Vagina (tissue), 2 donors: ENCODE measurements at places on chromosomes 16 and 17.

- DNase-seq: no peak
Measured at GRCh38 chr17:14448818-14449217, 147.9 kb downstream of the HS3ST3B1 start.

- DNase-seq: no peak
Measured at GRCh38 chr17:12459736-12460135, 206.0 kb upstream of the MYOCD start.

- DNase-seq: no peak
Measured at GRCh38 chr16:71258372-71258771, 27.9 kb upstream of the HYDIN start.

DNA sequence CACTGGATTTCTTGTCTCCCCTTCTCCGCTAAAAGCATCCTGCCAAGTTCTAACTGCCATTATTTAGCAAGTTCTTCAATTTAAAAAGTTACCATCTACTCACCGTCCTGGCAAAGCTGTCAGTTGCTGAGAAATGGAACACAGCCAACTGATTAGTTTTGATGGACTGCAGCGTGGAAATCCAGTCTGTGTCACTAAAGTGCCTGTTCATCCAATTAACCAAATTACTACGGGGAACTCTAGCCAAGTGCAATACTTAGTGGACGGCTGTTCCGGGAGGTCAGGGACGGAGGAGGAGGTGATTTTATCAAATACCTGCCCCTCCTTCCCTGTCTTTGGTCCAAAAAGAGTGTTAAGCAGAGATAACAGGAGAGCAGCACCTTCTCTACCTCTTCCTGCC lies 260.7 kb downstream of the MAF start:
- no peak for DNase-seq

DNA sequence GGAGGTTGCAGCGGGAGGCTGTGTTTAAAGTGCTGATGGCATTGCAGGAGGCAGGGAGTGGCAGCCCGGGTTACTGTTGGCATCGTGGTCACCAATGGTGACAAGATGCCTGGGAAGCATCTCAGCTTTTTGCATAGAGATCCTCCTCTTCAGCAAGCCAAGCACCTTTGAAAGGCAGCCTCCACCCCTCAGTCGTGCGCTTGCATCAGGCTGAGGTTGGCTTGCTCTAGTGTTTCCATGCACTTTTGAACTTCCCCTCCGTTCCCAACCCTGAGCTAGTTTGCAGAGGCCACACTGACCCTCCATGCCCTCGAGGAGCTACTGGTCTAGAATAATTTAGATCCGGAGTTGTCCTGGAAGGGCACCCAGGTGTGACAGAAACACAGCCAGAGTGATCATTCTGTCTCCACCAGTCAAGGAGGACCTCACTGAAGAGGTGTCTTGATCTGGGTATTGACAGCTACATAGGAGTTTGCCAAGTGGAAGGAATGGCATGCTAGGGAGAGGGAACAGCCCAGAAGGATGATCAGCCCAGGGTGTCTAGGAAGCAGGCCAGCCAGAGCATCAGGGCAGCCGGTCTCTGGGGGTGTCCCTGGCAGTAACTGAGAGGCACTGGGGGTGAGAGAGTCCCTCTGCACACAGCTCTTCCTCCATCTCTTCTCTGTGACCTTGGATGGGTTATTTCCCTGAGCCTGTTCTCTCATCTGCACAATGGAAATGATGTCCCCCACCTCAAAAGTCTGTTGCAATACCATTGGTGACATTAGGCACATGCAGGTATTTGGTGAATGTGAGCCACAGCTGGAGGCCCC lies 7.7 kb downstream of the BEAN1 start:
- no peak for DNase-seq

GRCh38 chr17:71430281-71430680 lies 690.5 kb upstream of the SOX9 start:
- no peak for DNase-seq

DNA sequence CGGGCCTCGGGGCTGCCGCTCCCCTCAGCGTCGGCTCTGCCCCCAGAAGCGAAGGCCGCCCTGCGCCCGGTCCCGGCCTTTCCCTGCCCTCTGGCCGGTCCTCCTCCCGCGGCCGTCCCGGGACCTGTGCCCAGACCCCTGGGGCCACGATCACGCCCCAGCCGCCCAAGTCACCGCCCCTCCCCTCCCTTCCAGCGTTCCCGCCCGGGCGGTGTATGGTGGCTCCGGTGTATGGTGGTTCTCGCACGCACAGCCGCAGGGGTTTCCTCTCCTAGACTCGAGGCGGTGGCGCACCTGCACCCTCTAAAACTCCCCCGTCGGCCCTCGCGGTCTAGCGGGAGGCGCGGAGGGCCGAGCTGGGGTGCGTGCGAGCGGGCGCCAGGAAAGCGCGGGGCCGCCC lies 10.0 kb downstream of the TIGD7 start:
- DNase-seq: no peak

DNA sequence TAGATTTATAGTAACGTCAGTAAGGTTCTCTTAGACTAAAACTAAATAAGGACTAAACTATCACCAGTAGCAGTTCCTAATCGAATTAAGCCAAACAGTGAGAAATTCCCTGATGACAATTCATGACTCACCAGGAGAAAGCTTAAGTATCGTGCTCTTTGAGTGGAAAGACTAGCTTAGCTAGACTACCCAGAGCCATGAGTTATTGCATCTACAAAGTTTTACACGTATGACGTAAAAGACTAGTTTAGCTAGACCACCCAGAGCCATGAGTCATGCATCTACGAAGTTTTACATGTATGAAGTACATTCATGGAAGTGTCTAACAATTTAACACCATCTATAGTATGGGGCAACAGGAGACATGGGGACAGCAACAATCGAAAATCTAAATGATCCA lies 36.6 kb downstream of the UBE2G1 start:
- DNase-seq: no peak

DNA sequence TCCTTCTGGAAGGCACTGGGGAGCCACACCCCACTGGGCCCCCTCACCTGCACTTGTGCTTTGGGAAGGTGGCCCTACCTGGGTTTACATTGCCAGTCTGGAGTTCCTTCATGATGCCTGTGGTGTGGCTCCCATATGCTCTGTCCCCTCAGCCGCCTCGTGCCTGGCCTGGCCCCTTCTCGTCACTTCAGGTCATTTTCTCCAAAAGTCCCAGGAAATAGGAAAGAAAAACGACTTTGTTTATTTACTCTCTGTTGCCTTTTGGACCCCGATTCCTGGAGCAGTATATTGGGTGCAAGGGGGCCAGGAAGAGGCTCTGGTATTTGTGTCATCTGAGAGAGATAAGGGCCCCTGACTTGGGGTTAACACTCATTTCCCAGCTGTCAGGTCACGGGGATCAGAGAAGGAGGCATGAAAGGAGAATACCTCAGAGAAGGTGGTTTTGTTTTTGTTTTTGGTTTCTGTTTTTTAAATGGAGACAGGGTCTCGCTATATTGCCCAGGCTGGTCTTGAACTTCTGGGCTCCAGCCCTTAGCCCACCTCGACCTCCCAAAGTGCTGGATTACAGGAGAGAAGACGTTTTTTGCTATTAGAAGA lies 4.7 kb downstream of the SOCS3 start:
- DNase-seq: no peak

DNA sequence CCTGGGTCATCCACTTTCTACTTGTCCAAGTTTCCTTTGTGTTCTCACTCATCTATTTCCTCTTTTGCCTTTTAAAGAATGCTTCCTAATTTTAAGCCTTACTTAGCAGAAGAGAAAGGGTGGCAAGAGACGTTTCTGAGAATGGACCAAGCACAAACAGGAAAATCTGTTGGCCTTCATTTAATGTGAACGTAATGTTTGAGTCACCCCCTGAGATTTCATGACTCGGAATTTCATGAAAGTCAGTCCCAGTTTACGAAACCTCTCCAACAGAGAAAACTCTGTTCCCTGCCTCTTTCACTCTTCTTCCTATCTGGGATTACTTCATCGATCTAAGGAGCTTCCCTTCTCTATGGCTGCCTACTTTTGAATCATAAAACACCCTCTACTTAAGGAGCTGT lies at the start of gene CD300E:
CD300E (minus strand) TSS at position 46 of the 401 bp plus-strand sequence. CDS start 117 bp downstream, outside the sequence.
- no peak for DNase-seq

GRCh38 chr17:63931981-63932561 lies at the start of gene CD79B:
Gene CD79B, minus strand, starts transcription at chr17:63932331. Its CDS starts 70 bp downstream, at chr17:63932261.
- DNase-seq: no peak

DNA sequence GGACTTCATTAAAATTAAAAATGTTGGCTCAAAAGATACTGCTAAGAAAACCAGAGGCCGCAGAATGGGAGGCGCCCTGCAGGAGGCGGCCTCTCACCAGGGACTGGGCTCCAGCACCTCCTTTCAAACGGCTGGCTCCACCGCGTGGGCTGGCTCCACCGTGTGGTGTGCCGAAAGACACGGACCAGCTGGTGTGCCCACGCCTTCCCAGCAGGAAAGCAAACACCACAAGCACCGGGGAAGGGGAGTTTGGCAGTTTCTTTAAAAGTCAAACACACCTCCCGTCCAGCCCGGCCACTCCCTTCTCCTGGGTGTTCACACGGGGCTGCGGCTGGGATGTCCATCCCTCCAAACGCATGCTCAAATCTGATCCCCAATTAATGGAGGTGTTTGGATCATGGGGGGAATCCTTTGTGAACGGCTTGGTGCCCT lies 13.9 kb downstream of the HAGH start:
- no peak for DNase-seq

- no peak for DNase-seq
Measured at GRCh38 chr17:61132524-61132923, 267.1 kb upstream of the TBX2 start.

GRCh38 chr16:55480228-55480655 lies 1.2 kb downstream of the MMP2 start:
- peak; percentile 95 for DNase-seq

DNA sequence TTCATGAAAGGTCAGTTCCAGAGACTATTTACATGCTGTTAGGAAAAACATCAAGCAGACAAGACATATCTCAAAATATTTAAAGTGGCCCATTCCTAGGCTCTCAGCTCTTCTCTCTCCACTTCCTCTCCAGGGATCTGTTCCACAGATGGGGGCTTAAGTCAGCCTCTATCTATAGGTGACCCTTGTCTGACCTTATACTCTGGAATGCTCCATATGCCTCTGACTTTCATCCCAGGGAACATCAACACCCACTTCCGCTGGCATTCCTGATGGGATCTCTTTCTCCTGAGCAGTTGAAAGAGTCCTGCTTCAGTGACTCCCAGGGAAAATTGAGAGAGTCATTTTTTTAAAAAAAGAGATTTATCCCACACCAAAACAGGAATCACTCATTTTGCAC lies 11.5 kb upstream of the WIPI1 start:
- DNase-seq: no peak

DNA sequence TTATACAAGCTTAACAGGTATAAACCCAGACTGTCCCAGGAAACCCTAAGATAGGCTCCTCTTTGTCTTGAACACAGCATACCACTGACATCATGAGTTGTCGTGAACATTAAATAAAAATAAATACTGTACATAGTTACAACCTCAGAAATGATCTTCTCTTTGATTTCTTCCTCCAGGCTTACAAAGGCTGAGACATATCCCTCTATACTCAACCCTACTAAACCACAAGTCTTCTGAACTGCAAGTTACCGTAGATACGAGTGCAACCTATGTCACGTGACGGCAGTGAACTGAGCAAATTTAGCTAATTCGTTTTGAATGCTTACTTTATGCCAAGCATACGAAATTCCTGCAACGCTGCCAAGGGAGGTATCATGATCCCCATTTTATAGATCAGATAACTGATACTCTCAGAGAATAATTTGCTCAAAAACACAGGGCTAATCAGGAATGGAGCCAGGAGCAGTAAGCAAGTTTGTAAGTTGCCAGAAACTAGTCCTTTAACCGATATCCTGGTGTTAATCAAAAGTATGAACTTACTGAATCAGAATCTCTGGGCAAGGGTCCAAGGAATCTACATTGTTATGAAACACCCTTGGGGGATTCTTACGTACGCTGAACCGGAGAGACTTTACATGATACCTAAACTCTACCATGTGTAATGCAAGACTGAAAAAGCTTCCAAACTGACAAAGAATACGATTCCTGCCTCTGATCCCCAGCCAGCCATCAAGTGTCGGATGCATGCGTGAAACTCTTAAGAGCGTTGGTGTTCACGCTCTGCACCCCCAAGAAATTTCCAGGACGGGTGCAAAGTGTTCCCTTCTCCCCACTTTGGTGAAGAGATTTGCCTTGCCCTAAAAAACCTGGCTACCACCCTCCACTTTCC lies 106.2 kb downstream of the XYLT1 start:
- no peak for DNase-seq

GRCh38 chr17:9231449-9232154 lies 210.3 kb downstream of the NTN1 start:
- no peak for DNase-seq

- DNase-seq: no peak
Measured at GRCh38 chr17:17382065-17382459, 78.9 kb downstream of the NT5M start.

- no peak for DNase-seq
Measured at GRCh38 chr17:28478712-28479615, 5.5 kb downstream of the SLC13A2 start.

DNA sequence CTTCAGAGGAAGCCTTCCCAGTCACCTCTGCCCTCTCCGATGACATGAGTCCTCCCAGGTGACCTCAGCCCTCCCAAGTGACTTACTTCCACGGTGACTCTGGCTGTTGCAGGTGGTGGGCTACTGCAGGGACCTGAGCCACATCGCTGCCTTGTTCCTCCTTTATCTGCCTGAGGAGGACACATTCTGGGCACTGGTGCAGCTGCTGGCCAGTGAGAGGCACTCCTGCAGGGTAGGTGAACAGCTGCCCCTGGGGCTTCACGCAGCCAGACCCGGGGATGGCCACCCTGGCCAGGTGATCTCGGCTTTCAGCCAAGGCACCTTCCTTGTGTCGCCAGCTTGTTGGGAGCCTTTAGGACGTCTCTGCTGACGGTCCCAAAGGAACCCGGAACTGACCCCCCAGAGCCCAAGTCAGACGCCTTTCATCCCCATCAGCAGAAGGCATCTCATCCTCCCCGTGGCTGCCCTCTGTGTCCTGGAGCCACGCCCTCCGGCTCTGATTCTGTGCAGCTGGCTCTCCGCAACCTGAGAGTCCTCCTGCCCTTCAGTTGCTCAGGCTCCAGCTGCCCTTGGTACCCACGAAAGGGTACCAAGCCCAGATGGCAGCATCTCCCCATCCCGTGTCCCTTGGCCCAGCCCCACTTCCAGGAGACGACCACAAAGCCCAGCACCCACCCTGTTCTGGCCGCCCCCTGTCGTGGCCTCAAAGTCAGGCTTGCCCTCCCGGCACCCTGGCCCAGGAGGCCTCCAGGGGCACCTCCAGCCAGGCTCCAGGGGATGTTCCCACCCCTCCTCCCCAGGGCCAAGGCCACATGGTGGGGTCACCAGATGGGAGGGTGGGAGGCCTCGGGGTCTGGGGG lies 81.7 kb downstream of the GOSR1 start:
- no peak for DNase-seq

DNA sequence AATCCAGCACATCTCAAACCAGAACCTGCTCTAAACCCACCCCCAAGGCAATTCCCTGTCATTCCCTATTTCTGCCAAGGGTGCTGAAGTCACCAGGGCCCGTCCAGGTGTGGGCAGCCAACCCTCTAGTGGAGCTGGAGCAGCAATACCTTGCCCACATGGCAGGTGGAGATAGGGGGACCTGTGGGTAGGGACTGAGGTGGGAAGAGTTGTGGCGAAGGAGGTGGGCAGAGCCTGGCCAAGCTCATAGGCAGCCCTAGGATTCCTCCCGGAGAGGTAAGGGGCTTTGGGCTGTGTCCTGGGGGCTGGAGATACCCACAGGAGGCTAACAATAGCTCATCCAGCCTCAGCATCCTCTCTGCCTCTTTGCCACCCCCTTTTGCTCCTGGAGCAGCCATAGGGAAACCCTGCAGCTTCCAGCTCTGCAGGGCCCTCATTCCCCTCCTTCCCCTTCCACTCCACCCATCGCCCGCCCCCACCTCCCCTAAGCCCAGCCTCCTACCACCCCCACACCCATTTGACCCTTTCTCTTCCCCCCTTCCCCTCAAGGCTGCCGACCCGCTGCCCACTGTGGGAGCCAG lies 30.4 kb upstream of the CRHR1 start:
- DNase-seq: no peak
